Neural progenitor cell (in vitro differentiated cells): ENCODE measurements at places on chromosomes 12 and 14. TPM values are rescaled to one million over a fixed set of nuclear protein-coding genes. Genes with fewer than 3 reads are reported as not detected.

GRCh38 chr14:68722186-68722585 is 70.7 kb downstream of the ZFP36L1 start:
- no peak for DNase-seq

GRCh38 chr12:54173066-54173726 is 15.6 kb downstream of the SMUG1 start:
- DNase-seq, result peak; percentile 80

DNA sequence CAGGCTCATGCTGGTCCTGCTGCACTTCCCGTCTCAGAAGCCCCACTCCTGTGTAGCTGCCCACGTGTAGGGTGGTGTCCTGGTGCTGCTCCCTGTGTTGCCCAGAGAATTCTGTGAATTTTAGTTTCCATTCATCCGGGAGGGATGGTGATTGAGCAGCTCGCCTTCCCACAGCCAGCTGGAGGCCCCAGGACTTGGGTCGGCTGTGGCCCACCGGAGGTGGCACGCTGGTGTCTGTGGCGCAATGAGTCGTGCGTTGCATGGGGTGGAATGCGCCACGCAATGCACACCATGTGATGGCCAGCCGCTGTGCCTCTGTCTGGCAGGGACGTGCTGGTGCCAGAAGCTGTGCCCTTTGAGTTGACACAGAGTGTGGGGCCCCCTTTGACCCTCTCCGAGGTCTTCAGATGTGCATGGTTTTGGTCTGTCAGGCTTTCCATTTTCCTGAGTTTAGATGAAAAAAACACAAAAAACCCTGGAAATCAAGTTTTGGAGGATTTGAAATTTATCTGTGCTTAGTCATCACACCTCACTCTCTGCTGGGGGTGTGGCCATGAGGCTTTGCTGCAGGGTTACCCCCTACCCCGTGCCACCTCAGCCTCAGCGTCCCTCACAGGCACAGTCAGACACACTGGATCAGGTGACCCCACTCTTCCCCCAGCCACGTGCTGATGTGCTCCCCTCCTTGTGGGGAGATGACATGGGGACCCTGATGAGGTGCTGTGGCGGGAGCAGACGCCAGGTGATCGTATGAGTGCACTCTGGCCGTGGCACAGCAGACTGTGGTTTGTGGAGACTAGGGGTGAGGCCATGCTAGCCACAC is 64.6 kb downstream of the EP400 start:
- DNase-seq, result no peak

- DNase-seq, result no peak
Measured at GRCh38 chr12:29024117-29024516, 125.0 kb upstream of the FAR2 start.

DNA sequence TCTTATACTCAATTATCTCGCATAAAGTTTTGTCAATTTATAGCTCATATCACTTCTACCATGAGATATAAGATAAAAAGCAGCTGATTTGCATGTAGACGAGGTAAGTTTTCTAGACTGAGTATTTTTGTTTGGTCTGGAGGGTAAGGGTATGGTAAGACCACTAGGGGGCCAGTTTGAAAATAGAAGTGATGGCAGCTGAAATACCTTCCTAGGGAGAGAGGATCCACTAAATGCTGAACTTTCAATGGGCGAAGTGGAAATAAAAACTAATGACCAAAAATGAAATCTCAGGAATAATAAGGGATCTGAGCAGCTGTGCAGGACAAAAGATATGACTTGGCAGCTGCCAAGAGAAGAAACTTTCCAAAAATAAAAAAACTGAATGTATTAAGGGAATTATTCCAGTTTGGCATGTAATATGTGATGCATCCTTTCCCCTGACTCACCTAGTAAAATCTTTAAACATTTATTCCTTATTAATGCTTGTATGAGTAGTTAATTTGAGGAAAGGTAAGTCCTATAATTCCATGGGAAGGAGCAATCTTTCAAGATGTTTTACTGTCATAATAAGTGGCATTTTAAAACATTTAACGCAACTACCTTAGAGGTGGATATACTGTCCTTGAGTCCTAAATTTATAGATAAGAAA is 754.5 kb downstream of the C12orf50 start:
- peak; percentile 62 for DNase-seq

DNA sequence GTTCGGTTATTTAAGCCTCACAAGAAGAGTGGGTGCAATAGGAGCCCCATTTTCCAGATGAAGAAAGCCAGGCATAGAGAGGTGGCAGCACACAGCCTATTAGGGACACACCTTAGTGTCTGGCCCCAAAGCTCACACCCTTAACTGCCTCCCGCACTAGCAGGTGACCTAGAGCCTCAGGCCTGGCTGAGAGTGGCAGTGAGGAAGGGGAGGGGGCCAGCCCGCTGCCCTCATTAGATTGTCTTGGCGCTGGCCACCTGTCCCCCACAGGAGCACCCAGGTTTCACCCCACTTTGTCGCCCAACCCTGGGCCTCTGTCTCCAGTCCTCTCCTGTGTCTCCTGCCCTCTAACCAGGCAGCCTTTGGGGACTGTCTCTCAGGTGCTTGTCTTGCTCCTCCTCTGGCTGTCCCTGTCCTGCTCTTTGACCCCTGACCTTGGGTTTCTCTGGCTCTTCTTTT is 18.5 kb upstream of the PGF start:
- DNase-seq, result no peak

DNA sequence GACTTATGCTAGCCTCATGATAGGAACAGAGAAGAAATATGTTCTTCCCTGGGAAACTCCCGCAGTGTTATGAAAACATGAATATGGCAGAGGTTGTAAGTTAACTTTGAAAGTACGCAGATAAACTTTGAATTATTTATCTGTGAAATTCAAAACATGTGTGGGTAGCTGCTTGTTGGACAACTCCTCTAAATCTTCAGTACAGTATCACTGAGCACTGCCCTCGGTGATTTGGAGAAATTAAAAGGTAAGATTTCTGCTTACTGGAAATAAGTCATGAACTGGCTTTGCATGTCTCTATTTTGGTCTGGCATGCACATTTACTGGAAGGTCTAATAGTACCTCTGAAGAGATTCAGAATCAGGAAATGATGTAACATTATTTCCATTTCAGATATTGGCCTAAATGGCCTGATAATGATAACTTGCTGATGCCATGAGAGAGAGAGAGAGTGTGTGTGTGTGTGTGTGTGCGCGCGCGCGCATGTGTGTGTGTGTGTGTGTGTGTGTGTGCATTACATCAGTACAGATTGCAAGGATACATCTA is 1441.9 kb upstream of the FLRT2 start:
- no peak for DNase-seq

The TROAP gene
- total RNA-seq, result 40.0 and 66.4 TPM in 2 replicates

The RASSF3 gene
- total RNA-seq, result 11.8 and 14.5 TPM in 2 replicates
